Astrocyte (in vitro differentiated cells and primary cell): ENCODE measurements at places on chromosomes 11 and 22.

DNA sequence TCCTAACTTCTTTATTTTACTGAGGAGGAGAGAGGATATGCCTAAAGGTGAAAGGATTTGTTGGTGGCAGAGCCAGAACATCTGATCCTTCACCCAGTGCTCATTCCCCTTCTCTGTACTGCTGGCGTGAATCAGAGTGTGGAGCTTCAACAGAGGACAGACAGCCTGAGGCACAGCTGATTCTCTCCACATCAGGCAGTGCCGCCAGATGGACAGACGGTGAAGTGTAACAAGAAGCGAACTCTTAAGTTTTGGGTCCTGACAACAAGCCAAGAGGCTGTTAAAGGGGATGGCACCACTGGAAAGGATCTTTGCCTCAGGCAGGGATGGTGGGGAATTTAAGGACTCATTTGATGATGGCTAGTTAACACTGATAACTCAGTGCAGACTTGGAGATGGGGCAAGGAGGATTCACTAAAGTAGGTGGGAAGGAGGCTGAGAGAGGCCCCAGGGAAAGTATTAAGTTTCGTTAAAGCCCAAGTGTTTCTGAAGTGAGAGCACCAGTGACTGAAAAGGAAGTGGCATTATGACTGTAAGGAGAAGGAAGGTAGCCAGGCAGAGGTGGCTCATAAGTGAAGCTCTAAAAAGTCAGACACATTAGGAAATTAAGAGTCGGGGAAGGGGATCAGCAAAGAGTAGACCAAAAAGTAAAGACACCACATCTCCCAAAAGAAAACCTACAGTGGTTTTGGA, 81.3 kb downstream of the CLPB start:
- H3K27me3 ChIP-seq = no peaks in the 10 kb centered on the region
- no peak overlapping the region for H3K27ac ChIP-seq
- no peaks in the 10 kb centered on the region for H3K36me3 ChIP-seq

DNA sequence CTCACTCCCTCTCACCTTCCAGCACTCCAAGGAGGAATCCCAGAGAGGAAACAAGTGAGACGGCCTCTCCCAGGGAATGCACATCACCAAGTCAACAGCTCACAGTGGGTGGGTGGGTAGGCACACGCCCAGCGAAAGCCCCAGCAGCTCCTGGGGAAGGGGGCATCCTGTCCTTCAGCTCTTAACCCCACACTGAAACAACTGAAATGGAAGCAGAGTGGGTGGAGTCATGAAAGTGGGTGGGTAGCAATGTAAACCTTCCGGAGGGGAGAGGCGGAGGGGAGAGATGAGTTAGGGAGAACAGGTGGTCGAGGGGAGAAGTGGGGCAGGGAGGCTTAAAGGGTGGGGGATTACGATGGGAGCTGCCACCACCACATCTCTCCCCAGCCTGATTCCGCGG, 5.4 kb downstream of the MCHR1 start:
- no peak for DNase-seq
- no peak overlapping the region for H3K4me3 ChIP-seq
- peaks cover 12% of the 10 kb centered on the region for H3K4me1 ChIP-seq

DNA sequence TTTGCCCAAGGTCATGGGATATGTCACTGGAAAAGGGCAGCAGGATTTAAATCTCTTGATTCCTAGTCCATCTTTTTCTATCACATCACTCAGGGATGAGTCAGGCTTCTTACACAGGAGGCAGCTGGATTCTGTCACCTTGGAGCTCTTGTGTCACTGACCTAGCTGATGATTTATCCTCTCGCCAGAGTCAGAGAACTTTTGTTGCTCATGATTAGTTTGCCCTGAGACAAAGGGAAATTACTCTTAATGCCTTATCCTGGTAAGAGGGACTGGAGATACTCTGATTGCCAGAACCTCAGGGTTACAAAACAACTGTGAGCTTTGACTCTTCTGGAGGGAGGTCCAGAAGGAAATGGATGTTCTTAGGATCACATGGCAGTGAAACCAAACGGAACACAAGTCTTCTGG, 10.1 kb downstream of the COA4 start:
- H3K27ac ChIP-seq = peak overlapping the region; percentile 69
- H3K4me3 ChIP-seq = no peak overlapping the region
- peak; percentile 88 for DNase-seq

GRCh38 chr11:65274735-65275682, 13.2 kb downstream of the POLA2 start:
- peak overlapping the region; percentile 76 for H3K27ac ChIP-seq
- H3K27me3 ChIP-seq = no peaks in the 10 kb centered on the region
- no peak overlapping the region for H3K4me3 ChIP-seq
- H3K36me3 ChIP-seq = peaks cover 3% of the 10 kb centered on the region
- peak; percentile 95 for DNase-seq

DNA sequence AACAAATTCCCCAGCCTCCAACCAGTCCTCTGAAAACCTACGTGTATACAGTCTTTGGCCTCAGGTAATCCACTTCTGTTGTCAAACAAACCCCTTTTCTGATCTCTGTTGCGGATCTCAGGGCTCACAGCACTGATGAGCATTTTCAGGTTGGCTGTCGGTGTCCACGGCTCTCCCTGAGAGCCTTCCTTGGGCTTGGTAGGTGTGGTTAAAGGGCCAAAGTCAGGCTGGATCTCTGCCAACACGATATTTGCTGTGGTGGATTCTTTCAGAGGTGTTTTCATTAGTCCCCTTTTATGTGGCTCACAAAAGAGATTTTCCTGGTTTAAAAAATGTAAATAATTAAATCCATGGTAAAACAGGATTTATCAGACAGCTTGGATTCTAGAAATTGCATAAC, 2.9 kb downstream of the E2F8 start:
- peaks cover 12% of the 10 kb centered on the region for H3K27me3 ChIP-seq
- no peak overlapping the region for H3K27ac ChIP-seq
- H3K36me3 ChIP-seq = no peaks in the 10 kb centered on the region
- peaks cover 13% of the 10 kb centered on the region for H3K4me1 ChIP-seq
- H3K4me3 ChIP-seq = no peak overlapping the region

GRCh38 chr22:49977578-49977977, 17.0 kb downstream of the PIM3 start:
- H3K4me1 ChIP-seq = no peaks in the 10 kb centered on the region
- H3K27ac ChIP-seq = no peak overlapping the region
- H3K4me3 ChIP-seq = no peak overlapping the region
- no peak for DNase-seq

DNA sequence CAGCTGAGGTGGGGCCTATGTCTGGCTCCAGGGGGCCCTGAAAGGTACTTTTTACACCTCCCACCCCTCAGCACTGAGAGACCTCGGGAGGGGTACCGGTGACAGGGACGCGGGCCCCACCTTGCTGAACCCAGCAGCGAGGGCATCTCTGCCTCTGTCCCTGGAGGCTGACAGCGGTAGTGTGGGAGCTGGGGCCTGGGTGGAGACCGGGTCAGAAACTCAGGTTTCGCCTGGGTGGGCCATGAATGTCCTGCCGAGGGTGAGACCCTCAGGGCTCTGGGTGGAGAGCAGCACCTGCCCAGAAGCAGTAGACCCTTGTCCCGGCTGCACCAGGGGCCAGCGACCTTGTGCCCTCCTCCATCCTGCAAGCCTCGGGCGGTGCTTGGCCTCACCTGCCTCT, 22.2 kb downstream of the PTDSS2 start:
- H3K27me3 ChIP-seq = no peaks in the 10 kb centered on the region
- H3K36me3 ChIP-seq = no peaks in the 10 kb centered on the region
- no peak overlapping the region for H3K27ac ChIP-seq

DNA sequence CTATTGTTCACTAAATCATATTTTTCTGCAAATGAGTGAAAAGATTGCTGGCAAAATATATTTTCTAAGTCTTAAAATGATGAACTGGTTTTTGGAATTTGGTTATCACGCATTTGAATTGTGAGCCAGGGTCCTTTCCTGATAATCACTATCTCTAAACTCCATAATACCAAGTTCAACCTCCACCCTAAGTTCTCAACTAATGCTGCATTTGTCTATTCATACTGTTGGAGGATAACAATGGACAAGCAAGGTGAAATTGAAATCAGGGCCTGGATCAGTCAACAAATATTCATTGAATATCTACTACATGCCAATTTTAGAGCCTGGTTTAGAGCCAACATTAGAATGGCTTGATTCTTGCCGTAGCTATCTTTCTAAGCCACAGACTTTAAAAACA, 4.7 kb upstream of the PCF11 start:
- no peak for DNase-seq
- H3K27ac ChIP-seq = no peak overlapping the region
- H3K4me3 ChIP-seq = no peak overlapping the region
- no peaks in the 10 kb centered on the region for H3K4me1 ChIP-seq
- no peaks in the 10 kb centered on the region for H3K27me3 ChIP-seq

GRCh38 chr11:129770993-129771392, 44.7 kb upstream of the TMEM45B start:
- H3K27me3 ChIP-seq = no peaks in the 10 kb centered on the region
- H3K36me3 ChIP-seq = no peaks in the 10 kb centered on the region
- DNase-seq = no peak
- H3K27ac ChIP-seq = no peak overlapping the region

DNA sequence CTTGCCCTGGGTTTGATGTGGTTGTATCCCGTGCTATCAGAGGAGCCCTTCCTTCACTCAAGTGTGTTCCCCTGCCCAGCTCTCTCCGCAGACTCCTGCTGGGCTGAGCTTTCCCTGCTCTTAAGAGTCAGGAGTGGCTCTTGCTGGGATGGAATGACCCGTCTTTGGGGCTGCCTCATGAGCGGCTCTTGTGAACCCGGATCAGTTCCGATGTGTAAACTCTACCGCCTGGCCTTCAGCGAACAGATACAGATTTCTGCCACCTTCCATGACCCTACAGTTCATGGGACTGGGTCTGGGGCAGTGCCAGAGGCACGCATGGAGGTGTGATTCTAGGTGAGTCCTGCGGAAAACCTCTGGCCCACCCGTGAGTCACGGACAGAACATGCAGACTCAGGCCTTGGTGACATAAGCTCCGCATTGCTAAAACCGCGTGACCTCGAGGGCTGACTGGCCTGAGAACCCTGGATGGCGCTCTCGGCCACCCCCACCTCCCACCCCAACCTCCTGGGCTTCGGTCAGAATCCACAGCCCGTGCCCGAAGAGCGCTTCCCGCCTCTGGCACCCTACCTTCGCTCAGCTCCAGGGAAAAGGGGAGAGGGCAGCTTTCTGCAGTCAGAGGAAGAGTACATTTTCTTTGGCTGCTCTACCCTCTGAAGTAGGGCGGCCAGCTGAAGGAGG, 1.3 kb upstream of the ZBTB16 start:
- H3K4me1 ChIP-seq = no peaks in the 10 kb centered on the region
- H3K4me3 ChIP-seq = no peak overlapping the region
- H3K36me3 ChIP-seq = no peaks in the 10 kb centered on the region
- no peak for DNase-seq
- H3K27me3 ChIP-seq = peaks cover 53% of the 10 kb centered on the region
- no peak overlapping the region for H3K27ac ChIP-seq

DNA sequence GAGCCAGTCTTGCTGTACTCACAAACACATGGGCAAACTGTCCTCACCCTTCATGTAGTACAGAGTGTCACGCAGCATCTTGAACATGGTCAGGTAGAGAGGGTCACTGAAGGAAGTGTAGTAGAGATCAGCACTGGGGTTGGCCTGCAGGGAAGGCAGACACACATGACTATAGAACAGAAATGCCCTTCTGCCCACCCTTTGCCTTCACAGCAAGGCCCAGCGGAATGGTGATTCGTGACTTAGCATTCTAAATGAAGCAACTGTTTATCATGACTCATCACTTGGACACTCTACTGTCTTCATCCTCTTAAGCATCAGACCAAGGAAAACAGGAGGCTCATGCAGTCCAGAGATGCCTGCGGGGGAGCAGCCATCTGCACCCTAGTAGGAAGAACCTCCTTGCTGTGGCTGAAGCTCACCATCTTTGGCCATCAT, 33.4 kb downstream of the SERPIND1 start:
- H3K4me1 ChIP-seq = peaks cover 8% of the 10 kb centered on the region
- peak overlapping the region; percentile 41 for H3K27ac ChIP-seq
- H3K36me3 ChIP-seq = peaks cover 27% of the 10 kb centered on the region
- H3K27me3 ChIP-seq = no peaks in the 10 kb centered on the region
- peak; percentile 76 for DNase-seq
- H3K4me3 ChIP-seq = no peak overlapping the region

GRCh38 chr11:115390441-115390840, 113.8 kb downstream of the CADM1 start:
- H3K27ac ChIP-seq = no peak overlapping the region
- H3K27me3 ChIP-seq = no peaks in the 10 kb centered on the region
- H3K36me3 ChIP-seq = no peaks in the 10 kb centered on the region

DNA sequence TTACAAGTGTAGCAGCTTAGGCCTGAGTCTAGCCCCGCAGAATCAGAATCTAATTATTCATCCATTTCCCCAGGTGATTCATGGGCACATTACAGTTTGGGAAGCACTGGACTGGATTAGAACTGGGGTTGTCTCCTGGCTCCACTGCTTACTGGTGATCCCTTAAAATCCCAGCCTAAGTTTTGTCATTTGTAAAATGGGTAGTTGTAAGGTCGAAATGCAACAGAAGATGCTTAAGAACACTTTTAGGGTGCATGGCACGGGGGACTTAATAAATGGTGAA, 1.3 kb downstream of the STX3 start:
- peak; percentile 29 for DNase-seq
- peaks cover 20% of the 10 kb centered on the region for H3K4me1 ChIP-seq
- H3K27ac ChIP-seq = no peak overlapping the region
- H3K27me3 ChIP-seq = no peaks in the 10 kb centered on the region

GRCh38 chr11:73223998-73224730, 6.1 kb downstream of the P2RY2 start:
- H3K27ac ChIP-seq = no peak overlapping the region
- H3K27me3 ChIP-seq = peaks cover 15% of the 10 kb centered on the region
- H3K36me3 ChIP-seq = no peaks in the 10 kb centered on the region
- no peak for DNase-seq

- H3K36me3 ChIP-seq = no peaks in the 10 kb centered on the region
- no peak for DNase-seq
- no peak overlapping the region for H3K27ac ChIP-seq
- H3K4me3 ChIP-seq = no peak overlapping the region
- no peaks in the 10 kb centered on the region for H3K4me1 ChIP-seq
Observed at GRCh38 chr22:22802339-22802970, 85.2 kb upstream of the IGLL5 start.

DNA sequence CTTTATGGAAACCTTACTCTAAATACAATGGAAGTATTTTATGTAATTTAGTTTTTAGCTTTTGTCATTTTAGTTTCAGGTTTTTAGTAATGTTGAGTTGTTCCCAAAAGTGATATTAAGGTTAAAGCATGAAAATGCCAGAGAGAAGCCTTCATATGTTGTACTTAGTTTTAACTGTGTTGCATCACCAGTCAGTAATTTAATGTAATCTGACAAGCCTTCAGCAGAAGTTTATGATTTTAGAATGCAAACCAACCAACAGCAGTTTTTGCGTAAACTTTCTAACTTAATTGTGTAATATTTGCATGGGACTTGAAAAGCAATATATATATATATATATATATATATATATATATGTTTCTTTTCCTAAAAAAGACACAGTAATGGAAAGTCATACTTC, 110.6 kb downstream of the MSANTD4 start:
- H3K4me1 ChIP-seq = no peaks in the 10 kb centered on the region
- H3K4me3 ChIP-seq = no peak overlapping the region
- DNase-seq = no peak
- H3K27me3 ChIP-seq = no peaks in the 10 kb centered on the region

- H3K4me1 ChIP-seq = no peaks in the 10 kb centered on the region
- no peak overlapping the region for H3K27ac ChIP-seq
- H3K4me3 ChIP-seq = no peak overlapping the region
- no peak for DNase-seq
- no peaks in the 10 kb centered on the region for H3K36me3 ChIP-seq
Observed at GRCh38 chr11:33324302-33324985, 67.3 kb downstream of the HIPK3 start.

- peaks cover 45% of the 10 kb centered on the region for H3K4me1 ChIP-seq
- H3K36me3 ChIP-seq = peaks cover 13% of the 10 kb centered on the region
- no peaks in the 10 kb centered on the region for H3K27me3 ChIP-seq
- peak overlapping the region; percentile 99 for H3K27ac ChIP-seq
- H3K4me3 ChIP-seq = no peak overlapping the region
- DNase-seq = peak; percentile 94
Observed at GRCh38 chr22:38239101-38239761, 33.6 kb downstream of the TMEM184B start.
